Right cardiac atrium (tissue), 5 donors: ENCODE measurements at places on chromosomes 16 and 17. TPM values are rescaled to one million over a fixed set of nuclear protein-coding genes. Genes with fewer than 3 reads are reported as not detected.

DNA sequence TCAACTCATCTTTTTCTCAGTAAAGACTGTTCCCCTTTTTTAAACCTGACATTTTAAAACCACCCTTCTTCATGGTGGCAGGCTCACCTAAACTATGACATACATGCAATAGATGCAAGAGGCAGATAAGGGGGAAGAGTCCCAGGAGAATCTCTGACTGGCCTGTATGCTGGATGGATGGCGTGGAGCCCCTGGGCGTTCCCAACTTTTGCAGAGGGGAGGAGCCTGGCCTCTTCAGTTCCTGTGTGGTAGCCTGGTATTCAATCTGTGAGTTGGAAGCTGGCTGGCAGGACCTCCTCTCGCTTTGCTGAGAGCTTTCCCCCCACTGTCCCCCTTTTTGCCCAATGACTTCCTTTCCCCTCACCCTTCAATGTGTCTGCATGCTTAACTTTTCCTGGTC lies 217.6 kb upstream of the CA10 start:
- no peak for DNase-seq

- no peak for DNase-seq
Measured at GRCh38 chr17:64278614-64279013, 15.6 kb upstream of the TEX2 start.

Gene PYY
- polyA plus RNA-seq, result not detected

- DNase-seq, result no peak
Measured at GRCh38 chr17:56710986-56711385, 117.5 kb downstream of the NOG start.

GRCh38 chr17:15650741-15651582 lies 31.5 kb upstream of the FBXW10B start:
- peak; percentile 61 for DNase-seq

Gene SLC5A11
- 0.02 TPM for polyA plus RNA-seq

- DNase-seq, result no peak
Measured at GRCh38 chr16:85372627-85373372, 240.3 kb upstream of the GSE1 start.

Gene CCL16
- 0.29 TPM for polyA plus RNA-seq

DNA sequence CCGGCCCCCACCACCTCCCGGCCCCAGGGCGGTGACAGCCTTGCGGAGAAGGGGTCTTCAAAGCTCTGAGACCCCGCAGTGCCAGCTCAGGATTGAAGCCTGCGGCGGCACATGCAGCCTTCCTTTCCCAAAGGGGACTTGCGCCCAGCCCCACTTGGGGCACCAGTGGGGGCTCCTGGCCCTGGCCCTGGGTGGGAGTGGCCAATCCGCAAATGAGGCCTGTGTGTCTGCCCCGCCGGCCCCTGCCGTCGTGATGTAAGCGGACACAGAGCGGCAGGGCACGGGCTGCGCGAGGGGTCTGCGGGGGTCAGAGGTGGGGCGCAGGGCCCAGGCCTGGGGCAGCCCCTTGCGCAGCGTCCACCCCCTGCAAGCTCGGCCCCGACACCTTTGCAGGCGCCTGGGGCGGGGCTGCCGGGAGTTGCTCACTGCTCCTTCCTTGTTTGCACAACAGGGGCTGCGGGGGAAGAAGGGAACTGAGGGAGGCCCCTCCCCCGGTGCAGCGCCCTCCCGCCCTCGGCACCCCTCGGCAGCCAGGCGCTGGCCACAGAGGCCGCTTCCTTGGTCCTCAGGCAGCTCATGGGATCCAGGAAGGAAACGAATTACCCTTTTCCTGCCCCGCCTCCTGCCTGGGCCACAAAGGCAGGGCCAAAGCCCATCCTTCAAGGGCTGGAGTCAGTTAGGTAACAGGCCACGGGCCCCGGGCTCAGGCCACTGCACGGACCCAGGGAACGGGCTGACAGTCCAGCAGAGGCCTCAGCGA lies 2.9 kb downstream of the SLC16A3 start:
- peak; percentile 88 for DNase-seq

Gene ASGR1
- polyA plus RNA-seq, result 0.57 TPM

DNA sequence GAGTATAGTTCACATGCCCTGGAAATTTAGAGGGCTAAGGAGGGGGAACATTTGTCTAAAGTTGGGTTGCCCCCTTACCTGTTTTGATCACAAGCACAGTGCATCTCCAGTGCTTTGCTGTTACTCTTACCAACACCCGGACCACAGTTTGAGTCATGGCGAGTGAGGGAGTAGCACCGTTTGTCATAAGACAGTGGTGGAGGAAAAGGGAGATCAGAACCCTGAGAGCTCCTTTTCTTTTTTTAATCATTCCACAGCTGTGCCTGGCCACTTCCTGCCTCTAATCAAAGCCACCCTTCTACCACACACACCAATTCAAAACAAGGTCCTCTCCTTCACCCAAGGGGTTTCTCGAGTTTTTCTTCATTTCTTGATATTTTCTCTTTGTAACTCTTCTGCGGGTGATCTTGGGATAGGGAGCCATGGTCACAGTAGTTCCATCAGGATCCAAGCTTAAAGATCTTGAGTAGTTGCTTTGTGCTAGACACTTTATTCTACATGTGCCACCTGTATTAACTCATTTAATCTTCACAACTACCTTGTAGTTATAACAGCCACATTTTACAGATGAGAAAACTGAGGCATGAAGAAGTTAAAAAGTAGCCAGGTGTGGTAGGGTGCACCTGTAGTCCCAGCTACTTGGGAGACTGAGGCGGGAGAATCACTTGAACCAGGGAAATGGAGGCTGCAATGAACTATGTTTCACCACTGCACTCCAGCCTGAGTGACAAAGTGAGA lies 5.0 kb upstream of the MYL4 start:
- DNase-seq, result no peak
